Stimulated activated CD4-positive, alpha-beta T cell treated with anti-CD3 and anti-CD28 coated beads, Interleukin-4, amount 100 ng/mL, for 48 hours (primary cell): ENCODE measurements at places on chromosomes 7 and 10.

GRCh38 chr10:116771101-116771958 lies 29.0 kb upstream of the HSPA12A start:
- DNase-seq = no peak

GRCh38 chr7:8146106-8146787 lies 115.7 kb downstream of the ICA1 start:
- no peak for DNase-seq

DNA sequence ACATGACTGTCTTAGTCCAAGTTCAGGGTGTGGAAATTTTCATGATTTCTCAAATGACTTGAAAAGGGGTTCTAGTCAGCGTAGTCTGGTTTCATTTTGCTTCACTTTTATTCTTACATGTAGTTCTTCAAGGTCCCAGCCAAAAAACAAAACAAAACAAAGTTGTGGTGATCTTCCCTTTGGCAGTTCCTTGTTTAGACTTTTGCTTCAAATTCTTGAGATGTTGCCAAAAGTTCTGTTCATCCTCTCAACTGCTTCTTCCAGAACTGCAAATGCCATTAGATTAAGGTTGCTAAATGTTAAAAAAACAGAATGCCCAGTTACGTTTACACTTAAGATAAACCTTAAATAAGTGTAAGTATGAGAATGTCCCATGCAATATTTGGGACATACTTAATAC lies 370.8 kb upstream of the LRRTM3 start:
- DNase-seq = no peak

GRCh38 chr7:127158659-127159058 lies 94.1 kb downstream of the GRM8 start:
- DNase-seq = no peak

- DNase-seq = no peak
Observed at GRCh38 chr7:141228482-141228881, 154.6 kb downstream of the TMEM178B start.

GRCh38 chr10:67261300-67261797 lies 335.5 kb downstream of the LRRTM3 start:
- no peak for DNase-seq

GRCh38 chr10:5195727-5196374 lies 786 bp upstream of the AKR1C4 start:
- DNase-seq = no peak

DNA sequence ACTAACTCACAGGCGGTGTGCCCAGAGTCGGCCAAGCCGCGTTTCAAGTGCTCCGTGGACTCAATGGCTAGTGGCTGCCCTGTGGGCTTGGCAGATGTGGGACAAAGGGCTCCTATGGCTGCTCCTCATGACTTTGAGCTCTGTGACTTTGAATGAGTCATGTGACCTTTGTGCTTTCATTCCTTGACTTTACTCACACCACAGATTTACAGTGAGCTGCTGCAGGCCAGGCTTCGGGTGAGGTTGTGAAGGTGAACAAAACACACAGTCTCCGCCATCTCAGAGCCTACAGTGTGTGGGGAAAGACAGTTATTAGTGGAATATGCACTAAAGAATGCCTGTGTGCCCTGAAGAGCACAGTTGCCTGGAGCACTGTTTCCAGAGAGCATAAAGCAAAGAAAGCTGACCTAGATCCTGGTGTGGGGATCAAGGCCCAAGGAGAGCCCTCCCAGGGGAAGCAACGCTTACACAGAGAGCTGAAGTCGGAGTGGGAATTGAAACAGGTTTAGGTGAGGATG lies 29.7 kb upstream of the PLEKHA1 start:
- DNase-seq = no peak
